ENCODE measurements at places on chromosomes 5 and 9. TPM values are rescaled to one million over a fixed set of nuclear protein-coding genes. Genes with fewer than 3 reads are reported as not detected.
A peak's percentile ranks its signal among the peaks of the same experiment; 100 is the strongest.

The ANKRD34B gene
- total RNA-seq, result not detected

The CERCAM gene
- total RNA-seq, result 7.4 TPM

The OR1Q1 gene
- not detected for total RNA-seq

The MYOT gene
- total RNA-seq, result 5.7 TPM

DNA sequence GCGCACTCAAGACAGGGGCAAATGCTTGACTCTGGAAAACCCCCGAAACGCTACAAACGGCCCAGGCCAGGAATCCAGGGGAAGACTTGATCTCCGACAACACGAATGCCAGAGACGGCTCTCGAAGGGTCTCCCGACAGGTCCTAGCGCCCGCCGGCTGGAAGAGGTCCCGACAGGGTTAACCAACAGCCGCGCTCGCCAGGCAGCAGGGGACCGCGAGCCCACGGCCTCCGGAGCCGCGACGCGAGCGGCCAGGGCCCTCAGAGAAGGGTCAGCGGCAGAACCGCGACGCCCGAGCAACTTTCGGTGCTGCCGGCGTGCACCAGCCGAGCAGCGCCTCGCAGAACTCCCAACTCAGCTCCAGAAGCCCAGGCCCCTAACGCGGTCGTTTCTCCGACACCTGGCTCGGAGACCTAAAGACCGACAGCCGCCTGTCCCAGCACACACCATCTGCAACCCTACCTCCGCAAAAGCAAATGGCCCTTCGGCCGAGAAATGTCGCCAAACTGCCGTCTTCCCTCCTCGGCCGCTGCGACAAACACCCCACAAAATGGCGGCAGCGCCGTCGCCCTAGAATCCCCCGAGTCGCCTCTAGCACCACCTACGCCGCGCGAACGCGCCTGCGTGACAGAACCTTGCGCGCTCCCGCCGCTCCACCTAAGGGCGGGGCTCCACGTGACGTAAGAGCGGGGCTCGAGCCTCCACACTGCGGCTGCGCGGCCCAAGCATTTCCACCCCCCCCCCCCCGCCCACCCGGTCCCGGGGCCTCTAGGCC, at the start of gene CLK4:
TSS of gene CLK4 (minus strand) at position 567 of the 775 bp plus-strand sequence. CDS start 3,634 bp downstream, outside the sequence.
- peak; percentile 96 for DNase-seq

DNA sequence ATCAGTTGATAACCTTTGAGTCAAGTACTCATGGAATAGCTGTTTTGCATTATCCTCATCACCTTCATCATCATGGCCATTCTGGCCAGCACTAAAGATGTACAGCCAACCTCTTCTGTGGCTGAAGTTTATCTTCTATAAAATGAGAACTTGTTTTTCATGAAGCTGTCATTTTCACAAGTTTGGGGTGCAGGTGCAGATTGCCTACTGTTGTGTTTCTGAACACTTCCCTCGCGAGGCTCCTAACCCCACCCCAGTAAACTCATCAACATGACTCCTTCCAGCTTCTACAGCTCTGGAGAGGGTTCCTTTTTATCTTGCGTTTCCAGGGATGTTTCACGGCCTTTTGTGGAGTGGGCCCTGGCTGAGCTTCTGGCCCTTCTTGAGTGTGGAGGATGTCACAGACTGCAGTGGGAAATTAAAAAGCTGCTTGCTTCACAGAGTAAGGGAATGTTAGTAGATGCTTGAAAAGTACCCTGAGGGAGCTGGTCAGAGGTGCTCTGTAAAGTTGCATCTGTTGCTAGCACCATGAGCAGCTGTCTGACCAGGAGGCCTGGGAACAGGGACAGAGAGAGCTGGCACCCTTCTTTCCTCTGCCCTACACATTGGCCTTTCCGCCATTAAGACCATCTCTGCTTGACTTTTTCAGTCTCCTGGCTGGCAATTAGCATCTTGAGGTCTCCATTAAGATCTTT, 24.9 kb downstream of the SYK start:
- DNase-seq, result no peak

DNA sequence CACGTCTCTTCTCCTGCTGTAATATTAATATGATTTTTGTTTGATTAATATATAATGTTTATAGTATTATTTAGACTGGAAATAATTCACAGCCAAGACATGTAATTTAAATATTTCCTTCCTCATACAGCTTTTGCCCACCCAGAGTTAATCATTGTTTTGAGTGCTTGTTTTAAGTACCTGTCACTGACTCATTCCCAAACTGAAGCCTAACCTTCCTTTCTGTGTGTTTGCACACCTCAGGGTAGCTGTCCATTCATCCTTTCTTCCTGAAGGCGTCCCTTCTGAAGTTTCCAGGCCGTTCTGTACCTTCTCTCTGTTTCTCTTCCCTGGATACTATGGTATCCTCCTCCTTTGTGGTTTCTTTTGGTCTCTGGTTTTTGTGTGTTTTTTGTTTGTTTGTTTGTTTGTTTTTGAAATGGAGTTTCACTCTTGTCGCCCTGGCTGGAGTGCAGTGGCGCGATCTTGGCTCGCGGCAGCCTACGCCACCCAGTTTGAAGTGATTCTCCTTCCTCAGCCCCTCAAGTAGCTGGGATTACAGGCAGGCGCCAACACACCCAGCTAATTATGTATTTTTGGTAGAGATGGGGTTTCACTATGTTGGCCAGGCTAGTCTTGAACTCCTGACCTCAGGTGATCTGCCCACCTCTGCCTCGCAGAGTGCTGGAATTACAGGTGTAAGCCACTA, 312.4 kb downstream of the DOCK8 start:
- DNase-seq, result no peak

- peak; percentile 45 for DNase-seq
These were observed 41.9 kb upstream of the CFAP157 start for GRCh38 chr9:127664678-127665507.

- DNase-seq, result no peak
These were observed 158.9 kb downstream of the APBA1 start for GRCh38 chr9:69513141-69513820.

DNA sequence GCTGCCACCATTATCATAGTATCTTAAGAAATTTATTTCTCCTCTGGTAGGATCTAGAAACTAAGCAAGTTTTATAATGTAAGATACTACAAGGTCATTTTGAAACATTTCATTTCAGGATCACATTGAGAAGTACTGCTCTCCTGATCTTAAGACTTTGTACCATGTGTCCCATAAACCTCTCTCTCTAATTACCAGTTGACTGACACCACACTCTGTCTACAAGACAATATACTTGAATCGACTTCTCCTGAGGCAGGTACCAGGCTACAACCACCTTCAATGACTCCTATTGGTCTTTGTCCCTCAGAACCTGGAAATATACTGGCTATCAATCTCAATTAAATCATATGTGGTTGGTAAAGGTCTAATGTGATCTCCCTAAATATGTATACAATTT, 597.0 kb downstream of the PTPRD start:
- DNase-seq, result no peak

GRCh38 chr9:134486596-134486995, 155.0 kb upstream of the COL5A1 start:
- peak; percentile 42 for DNase-seq

- no peak for DNase-seq
These were observed 119.4 kb downstream of the TLR4 start for GRCh38 chr9:117823576-117823975.

All from Peyer's patch (tissue), 4 donors.